ENCODE measurements at places on chromosomes 13 and 19.

- DNase-seq = no peak
Measured at GRCh38 chr13:94328381-94329041, 151.0 kb downstream of the DCT start.

- no peak for DNase-seq
Measured at GRCh38 chr13:23160638-23161480, 19.9 kb upstream of the SGCG start.

DNA sequence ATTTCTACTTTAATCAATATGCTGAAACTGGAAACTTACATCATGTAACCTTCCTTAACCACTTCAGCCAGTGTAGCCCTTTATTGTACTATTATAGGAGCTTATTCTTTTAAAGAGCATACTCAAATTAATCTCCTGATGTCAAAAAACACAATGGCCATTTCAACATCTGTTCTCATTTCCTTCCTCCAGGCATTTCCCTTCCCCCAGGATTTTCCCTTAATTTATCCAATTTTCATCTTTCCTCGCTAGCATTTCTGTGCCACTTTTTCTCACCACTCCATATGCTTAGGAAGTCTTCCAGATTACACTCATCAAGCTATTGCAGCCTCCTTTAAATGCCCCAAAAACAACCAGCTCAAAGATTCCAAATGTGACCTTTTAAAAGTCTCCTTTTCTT lies 265.0 kb downstream of the PCDH9 start:
- no peak for DNase-seq

GRCh38 chr13:46830405-46831005 lies 33.5 kb upstream of the ESD start:
- no peak for DNase-seq
